Ureter (tissue), 1 donor: ENCODE measurements at places on chromosomes 1 and 21. TPM values are rescaled to one million over a fixed set of nuclear protein-coding genes. Genes with fewer than 3 reads are reported as not detected.

DNA sequence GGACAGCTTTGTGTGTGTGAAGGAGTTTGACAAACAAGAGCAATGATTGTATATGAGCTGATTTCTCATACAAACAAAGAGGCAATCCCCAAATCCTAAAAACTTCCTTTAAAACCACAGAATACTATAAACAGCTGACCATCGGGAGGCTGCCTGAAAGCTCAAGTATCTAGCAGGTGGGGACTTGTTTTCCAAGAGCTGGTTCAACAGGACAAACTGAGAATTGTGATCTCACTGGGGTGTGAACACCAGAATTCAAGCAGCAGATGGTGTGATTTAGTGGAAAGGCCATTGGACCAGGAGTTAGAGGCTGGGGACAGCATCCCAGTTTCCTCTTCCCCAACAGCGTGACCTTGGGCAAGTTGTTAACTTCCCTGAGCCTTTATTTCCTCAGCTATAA is 13.9 kb downstream of the LMX1A start:
- DNase-seq, result no peak

GRCh38 chr1:226154593-226154992 is 31.9 kb downstream of the ACBD3 start:
- DNase-seq, result no peak

GRCh38 chr21:45721671-45722070 is 78.1 kb downstream of the PCBP3 start:
- DNase-seq, result no peak

- no peak for DNase-seq
Measured at GRCh38 chr1:95138223-95138622, 21.1 kb downstream of the TLCD4 start.

DNA sequence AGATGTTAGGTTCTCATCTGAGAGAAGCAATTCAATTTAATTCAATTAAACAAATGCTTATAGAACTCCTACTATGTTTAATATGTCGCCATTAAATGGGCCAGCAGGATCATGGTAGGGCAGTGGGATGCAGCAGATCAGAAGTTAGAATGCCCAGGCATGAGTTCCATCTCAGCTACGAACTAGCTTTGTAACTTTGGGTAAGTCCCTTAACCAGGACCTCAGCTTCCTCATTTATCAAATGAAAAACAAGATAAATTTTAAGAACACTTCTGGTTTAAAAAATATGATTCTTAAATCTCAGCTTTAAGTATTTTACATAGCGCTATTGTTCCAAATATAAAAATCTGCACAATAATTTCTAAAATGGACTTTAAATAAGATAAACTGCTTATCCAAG is 67.5 kb upstream of the GFI1 start:
- DNase-seq, result no peak

DNA sequence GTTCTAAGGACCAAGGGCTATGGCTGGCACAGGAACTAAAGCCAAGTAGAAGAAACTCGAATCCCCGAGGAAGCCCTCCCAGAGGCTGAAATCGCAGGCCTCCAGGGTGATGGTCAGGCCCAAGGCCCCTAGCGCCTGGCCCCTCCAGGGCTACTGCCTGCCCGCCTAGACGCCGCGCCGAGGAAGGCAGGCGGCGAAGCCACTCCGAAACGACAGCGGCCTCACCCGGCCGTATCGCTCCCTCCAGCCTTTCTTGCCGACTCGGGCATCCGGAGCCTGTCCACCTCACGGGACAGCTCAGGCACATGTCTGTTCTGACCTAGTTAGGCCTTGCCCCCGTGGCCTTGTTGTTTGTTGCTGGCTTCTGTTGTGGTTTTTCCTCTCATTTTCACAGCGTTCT is 9.7 kb upstream of the LHX8 start:
- DNase-seq, result no peak

- DNase-seq, result no peak
Measured at GRCh38 chr1:156500543-156500792, at the start of gene MEF2D. Gene MEF2D, minus strand, starts transcription at chr1:156500775. Its CDS starts 17,483 bp downstream, at chr1:156483292.

- DNase-seq, result peak; percentile 86
Measured at GRCh38 chr1:234862944-234863515, 253.1 kb upstream of the IRF2BP2 start.

DNA sequence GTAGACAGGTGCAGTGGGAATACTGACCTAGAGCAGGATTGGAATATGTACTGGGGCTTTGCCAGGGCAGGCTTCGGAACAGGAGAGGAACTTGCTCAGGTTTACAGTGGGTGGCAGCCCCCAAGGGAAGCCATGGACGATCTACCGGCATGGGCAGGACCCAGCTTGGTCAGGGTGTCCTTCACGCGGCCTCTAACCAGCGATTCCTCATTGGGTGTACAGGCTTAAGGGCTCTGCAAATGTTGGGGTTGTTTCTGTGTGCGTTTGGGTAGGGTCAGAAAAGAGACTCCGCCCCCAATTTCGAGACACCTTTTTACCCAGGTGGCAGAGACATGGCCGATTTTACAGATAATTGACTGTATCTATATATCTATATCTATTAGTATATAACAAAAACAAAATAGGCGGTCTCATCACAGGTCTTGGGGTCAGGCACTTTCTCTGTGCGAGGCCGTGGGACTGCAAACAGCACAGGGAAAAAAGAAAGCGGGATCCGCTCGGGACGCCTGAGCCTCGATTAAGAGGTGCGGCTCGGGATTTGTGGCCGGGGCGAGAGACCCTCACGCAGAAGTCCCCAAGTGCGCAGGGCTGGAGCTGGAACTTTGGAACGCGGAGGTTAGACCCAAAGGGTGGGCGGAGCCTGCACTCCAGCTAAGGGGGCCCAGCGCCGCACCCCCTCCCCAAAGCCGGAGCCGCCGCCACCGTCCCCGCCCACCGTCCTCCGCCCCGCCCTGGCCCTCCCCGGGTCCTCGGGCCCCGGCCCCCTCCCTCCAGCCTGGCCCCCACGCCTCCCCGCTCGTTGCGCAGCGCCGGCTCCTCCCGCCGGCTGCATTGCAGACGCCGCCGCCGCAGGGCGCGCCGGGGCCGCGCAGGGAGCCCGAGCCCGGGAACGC is 67.5 kb upstream of the VAMP3 start:
- DNase-seq, result no peak

GRCh38 chr1:101781201-101781831 is 215.4 kb downstream of the OLFM3 start:
- DNase-seq, result no peak

DNA sequence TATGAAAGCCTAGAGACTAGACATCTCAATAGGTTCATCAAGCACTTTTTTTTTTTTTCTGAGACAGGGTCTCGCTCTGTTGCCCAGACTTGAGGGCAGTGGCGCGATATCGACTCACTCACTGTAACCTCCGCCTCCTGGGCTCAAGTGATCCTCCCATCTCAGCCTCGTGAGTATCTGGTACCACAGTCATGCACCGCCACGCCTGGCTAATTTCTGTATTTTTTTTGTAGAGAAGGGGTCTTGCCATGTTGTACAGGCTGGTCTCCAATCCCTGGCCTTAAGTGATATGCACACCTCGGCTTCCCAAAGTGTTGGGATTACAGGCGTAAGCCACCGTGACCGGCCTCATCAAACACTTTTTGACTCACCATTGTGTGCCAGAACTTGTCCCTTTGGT is 613 bp upstream of the GPATCH4 start:
- DNase-seq, result no peak

DNA sequence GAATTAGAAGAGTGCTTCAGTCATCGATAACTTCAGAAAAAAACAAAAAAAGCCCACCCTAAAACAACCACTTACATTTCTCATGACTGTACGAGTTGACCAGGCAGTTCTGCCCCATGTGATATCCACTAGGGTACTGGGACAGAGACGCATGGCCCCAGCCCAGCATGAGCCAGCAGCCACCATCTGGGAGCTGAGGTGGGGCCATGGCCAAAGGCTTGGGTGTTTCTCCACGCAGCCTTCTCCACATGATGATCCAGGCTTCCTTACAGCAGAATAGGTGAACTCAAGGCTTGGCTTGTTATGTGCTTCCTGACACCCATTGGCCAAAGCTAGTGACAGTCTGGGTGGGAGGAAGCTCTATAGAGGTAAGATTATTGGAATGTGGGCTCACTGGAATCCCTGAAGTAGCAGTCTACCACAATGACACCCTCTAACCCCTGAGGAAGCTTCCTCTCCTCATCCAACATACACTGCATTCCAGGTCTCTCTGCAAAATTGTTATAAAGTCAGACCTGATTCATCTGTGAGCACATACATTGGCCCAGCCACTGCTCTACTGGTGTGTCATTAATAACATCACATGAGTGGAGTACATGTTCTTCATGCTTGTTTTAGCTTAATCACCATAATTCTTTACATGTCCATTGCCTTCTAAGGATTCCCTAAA is 66.3 kb upstream of the NTPCR start:
- no peak for DNase-seq

DNA sequence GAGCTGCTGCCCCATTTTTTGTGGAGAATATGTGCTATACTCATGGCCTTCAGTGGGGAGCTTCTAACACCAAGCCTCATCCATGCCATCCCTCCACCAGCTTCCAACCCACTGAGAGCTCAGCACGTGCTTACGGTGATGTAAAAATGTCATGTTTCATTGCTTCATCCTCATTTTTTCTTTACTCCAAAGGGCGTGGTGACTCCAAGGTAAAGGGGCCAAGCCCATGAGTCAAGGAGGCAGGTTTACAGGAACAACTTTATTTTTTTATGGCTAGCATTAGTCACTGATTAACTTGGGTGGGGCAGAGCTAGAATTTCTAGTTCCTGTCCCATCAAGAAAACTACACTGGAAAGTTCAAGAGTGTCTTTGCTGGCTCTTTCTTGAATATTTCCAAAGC is at the start of gene C1orf226:
TSS of gene C1orf226 (plus strand) at position 346 of the 400 bp plus-strand sequence. CDS start 174 bp downstream, outside the sequence.
- peak; percentile 63 for DNase-seq

DNA sequence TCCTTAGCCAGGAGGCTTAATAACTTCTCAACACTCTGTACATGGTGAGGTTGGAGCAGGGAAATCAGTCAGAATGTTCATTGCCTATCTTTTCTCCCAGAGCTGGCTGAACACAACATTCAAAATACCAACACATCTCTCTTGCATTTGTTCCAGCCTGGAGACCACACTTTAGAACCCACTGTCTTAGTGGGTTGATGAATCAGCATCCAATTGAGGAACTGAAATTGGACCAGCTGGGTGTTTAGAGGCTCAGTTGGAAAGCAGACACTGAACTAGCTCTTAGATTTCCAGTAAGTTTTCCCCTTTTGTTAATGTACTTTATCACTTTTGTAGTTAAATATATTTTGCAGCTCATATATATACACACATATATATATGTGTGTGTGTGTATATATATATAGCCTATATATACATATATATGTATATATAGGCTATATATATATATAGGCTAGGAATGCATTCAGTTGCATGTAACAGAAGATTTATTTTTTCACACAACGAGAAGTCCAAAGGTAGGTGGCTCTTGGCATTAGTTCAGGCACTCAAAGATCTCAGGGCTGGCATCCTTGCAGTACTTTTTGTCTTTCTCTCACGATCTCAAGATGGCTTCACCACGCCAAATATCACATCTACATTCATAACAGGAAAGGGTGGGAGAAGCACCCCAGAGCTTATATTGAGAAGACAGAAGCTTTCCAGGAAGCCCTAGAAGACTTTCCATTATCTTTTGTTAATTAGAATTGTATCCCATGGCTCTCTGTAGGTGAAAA is 35.0 kb upstream of the HUNK start:
- DNase-seq, result no peak

DNA sequence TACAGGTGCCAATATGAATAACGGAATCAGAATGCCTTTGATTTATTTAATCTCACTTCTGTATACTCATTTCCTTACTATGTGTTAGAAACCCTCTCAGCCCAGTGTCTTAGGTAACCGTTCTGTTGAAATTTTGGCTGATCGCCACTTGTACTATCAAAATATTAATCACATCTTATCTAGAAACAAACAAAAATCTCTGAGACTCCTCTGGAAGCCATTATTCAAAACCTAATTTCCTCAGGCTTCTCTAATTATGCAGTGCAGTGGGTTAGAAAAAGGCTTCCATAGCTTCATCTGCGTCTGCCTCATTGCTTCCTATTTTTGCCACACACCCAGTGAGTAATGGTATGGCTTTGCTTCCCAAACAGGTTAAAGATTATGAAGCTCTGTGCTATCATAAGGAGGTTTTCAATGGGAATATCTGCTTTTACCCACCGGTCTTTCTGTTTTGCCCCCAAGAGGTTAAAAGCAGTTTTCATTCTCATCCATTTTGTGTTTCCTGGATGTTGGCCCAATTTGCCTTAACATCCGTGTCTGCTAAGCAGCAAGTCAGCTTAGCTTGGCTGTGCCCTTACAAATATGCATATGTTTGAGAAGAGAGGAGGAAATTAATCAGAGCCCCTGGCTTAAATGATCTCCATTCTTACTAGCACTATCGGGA is 129.6 kb downstream of the RYR2 start:
- no peak for DNase-seq

DNA sequence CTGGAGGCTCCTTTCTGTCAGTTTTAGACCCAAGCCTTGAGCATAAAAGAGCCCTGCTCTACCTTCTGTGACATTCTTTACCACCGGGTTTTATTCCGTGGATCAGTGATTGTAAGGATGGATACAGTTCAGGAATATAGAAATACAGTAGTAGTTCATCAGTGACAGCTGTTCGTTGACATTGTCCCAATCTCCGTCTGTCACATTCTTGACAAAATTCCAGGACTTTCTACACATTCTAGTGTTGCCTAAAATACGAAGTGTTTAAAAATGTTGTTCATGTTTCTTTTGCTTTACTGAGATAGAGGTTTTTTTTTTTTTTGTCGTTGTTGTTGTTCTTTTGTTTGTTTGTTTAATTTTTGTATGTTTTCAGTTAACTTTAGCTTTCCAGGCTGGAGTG is 29.9 kb downstream of the MAP10 start:
- no peak for DNase-seq

GRCh38 chr1:103109311-103109920 is 1.1 kb upstream of the COL11A1 start:
- no peak for DNase-seq

Gene APCS
- total RNA-seq, result not detected

Gene AHCTF1
- total RNA-seq, result 35.1 TPM

Gene KRTAP19-3
- not detected for total RNA-seq

Gene NFASC
- 52.3 TPM for total RNA-seq

Gene PAQR6
- 4.4 TPM for total RNA-seq

Gene CSTB
- total RNA-seq, result 181 TPM

Gene RGS13
- total RNA-seq, result 0.62 TPM
